Omental fat pad (tissue), 4 donors: ENCODE measurements at places on chromosomes 2 and 18.
A peak's percentile ranks its signal among the peaks of the same experiment; 100 is the strongest.

- DNase-seq = no peak
Observed at GRCh38 chr2:126849991-126850535, 48.6 kb upstream of the TEX51 start.

- DNase-seq = no peak
Observed at GRCh38 chr18:34929336-34929780, 111.9 kb upstream of the MAPRE2 start.

GRCh38 chr2:122749405-122749804 lies 994.0 kb downstream of the TSN start:
- DNase-seq = no peak

GRCh38 chr2:42809819-42810120 lies 17.4 kb upstream of the HAAO start:
- no peak for DNase-seq

DNA sequence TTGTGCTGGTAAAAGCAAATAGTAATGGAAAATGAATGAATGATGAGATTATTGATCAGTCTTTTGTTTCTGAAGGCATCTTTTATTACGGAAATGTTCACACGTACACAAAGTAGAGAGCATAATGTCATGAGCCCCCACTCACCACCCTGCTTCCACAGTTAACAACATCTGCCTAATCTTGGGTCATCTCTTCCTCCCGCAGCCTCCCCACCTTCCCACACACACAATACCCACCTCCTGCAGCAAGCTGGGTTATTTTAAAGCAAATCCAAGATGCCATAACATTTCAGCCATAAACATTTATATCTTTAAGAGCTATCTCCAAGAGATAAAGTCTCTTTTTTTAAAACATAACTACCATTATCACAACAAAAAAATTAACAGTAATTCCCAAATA lies 36.3 kb downstream of the CYP27C1 start:
- DNase-seq = no peak

DNA sequence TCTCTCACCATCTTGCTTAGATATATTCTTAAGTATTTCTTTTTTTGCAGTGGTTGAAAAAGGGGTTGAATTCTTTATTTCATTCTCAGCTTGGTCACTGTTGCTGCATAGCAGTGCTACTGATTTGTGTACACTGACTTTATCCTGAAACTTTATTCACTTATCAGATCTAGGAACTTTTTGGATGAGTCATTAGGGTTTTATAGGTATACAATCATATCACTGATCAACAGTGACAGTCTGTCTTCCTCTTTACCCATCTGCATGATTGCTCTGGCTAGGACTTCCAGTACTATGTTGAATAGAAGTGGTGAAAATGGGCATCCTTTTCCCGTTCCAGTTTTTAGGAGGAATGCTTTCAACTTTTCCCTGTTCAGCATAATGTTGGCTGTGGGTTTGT lies 6.5 kb downstream of the STARD6 start:
- no peak for DNase-seq

- DNase-seq = no peak
Observed at GRCh38 chr2:47452761-47453160, 49.8 kb downstream of the MSH2 start.

GRCh38 chr18:32381761-32382160 lies 88.9 kb downstream of the GAREM1 start:
- DNase-seq = no peak

- DNase-seq = no peak
Observed at GRCh38 chr2:213087040-213087439, 64.4 kb downstream of the IKZF2 start.

DNA sequence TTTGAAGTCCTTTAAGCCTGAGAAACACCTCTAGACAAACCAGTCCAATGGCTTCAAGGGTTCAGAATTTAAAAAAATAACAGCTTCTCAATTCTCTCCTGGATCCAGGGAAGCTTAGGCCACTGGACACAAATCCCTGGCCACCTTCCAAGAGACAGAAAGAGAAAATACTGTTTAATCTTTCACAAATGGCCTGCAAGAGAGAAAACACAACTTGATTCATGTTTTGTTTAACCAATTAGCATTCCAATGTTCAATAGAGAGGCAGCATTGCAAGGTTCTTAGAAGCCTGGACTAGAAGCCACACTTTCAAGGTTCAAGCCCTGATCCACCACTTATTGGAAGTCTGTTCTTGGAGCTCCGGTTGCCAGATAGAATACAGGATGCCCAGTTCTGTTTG lies 109.0 kb upstream of the PARD3B start:
- no peak for DNase-seq

DNA sequence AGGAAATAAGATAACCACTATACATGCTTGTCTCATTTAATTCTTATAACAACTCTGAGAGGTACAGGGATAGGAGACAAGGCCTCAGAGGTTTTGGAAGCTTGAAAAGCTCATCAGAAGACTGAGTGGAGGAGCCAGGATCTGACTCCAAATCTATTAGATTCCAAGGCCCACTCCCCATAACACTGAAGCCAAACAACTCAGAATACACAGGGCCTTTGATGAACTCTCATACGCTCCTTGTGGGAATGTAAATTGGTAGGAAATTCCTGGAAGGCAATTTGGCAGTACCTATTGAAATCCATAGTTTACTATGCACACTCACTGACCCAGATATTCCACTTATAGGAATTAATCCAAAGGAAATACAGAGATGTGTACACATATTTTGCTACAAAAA lies 27.9 kb downstream of the WIPF1 start:
- DNase-seq = no peak

GRCh38 chr2:121999264-121999663 lies 243.8 kb downstream of the TSN start:
- DNase-seq = no peak

- DNase-seq = peak; percentile 58
Observed at GRCh38 chr18:47748847-47749599, 181.4 kb downstream of the SMAD2 start.

- no peak for DNase-seq
Observed at GRCh38 chr2:232926431-232926939, 56.4 kb downstream of the SNORC start.

DNA sequence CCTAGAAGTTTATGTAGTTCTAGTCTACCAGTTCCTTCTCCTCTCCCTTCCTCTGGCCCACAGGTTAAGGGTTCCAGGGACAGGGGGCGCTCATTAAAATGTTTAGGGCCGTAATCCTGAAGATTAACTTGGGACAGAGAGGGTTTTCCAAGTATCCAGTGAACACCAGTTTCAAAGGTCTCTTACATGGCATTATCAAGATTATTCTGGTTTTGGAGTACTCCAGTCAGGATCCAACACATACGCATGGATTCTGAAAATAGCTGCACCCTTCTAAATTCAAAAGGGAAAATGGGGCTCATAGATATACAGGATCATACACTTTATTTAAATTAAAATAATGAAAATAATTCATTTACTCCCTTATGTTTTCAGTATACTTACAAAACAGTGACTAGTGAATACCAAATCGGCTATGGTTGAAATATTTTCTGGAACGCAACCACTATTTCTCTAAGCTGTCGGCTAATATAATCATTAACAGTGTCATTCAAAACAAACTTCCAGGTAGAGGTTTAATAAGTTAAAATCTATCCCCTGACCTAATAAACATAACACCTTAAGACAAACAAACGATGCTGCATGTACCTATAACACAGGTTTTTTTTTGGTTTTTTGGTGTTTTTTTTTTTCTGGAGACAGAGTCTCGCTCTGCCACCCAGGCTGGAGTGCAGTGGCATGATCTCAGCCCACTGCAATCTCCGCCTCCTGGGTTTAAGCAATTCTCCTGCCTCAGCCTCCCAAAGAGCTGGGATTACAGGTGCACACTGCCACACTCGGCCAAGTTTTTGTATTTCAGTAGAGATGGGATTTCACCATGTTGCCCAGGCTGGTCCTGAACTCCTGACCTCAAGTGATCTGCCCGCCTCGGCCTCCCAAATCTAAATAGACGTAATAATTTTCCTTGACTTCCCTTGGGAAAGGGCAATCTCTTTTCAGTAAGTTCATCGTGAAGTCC lies 44.7 kb downstream of the MGAT4A start:
- DNase-seq = no peak

- no peak for DNase-seq
Observed at GRCh38 chr2:200301953-200302858, 4.3 kb upstream of the SPATS2L start.

DNA sequence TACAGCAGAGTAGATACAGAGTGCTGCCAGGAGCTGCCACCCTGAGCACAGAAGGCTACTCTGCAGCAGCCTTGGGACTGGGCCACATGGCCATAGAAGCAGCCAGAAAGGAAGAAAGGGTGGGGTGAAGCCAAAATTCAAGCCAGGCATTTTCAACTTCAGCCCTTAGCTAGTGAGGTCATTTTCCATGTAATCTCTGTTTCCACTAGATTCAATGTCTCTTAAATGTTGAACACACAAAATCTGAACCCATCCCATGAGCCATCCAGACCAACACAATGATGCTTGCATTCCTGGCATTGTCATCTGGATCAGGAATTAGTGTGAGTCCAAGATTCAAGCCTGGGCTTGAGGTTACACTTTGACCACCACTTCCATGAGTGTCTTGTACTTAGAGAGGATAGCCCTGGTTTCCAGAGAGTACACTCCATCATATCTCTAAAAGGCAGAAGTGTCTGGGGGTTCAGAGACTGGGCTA lies 243.6 kb downstream of the OSR1 start:
- DNase-seq = no peak

DNA sequence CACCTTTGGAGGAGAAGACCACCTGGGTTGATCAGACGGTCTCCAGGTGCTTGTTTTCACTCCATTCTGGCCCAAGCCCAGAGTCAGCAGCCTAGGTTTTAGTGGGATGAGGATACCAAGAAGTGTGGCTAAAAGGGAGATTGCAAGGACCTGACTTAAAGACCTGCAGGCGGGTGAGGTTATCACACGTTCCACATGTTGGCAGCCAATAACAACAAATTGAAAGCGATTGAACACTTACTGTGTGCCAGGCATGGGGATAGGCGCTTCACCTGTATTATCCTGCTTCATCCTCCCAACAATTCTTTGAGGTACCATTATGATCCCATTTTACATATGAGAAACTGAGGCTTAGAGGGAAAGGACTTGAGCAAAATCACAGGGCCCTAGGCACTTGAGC lies 5.0 kb downstream of the ARL4C start:
- DNase-seq = no peak

DNA sequence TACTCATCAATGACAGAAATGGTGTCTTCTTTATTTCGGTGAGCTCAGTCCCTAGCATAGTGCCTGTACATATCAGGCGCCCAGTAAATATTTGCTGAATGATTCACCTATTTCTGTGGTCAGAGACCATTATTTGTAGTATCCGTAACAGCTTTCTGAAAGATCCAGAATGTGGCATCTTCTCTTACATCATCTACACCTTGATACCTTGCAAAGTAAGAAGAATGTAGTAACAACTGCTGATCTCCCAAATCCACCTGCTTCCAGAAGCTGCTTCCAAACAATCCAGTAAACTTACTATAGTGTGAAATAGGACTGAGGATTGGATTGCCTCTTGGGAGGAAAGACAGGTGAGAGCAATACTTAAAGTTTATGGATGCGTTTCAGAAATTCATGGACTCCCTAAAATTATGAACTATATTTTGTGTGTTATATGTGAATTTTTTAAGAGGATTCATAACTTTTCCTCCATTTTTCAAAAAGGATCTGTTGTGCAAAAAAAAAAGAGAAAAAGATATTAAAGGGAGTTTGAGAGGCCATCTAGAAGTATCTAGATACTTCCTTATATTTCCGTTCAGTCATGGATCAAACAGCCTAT lies 945 bp upstream of the ASXL2 start:
- no peak for DNase-seq

DNA sequence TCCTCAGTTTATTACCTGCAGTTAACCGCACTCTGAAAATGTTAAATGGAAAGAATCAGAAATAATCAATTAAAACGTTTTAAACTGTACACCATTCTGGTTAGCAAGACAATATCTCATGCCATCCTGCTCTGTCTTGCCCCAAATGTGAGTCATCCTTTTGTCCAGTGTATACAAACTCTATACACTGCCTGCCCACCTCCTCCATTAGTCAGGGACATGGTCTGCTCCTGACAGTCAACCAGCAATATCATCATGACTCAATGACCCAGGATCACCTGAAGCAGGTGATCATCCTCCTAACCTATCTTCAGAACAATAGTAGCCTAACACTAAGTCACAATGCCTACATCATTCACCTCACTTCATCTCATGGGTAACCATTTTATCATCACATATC lies 214.7 kb downstream of the KCNH7 start:
- DNase-seq = no peak

- no peak for DNase-seq
Observed at GRCh38 chr18:35172009-35172408, 68.8 kb upstream of the ZNF397 start.

DNA sequence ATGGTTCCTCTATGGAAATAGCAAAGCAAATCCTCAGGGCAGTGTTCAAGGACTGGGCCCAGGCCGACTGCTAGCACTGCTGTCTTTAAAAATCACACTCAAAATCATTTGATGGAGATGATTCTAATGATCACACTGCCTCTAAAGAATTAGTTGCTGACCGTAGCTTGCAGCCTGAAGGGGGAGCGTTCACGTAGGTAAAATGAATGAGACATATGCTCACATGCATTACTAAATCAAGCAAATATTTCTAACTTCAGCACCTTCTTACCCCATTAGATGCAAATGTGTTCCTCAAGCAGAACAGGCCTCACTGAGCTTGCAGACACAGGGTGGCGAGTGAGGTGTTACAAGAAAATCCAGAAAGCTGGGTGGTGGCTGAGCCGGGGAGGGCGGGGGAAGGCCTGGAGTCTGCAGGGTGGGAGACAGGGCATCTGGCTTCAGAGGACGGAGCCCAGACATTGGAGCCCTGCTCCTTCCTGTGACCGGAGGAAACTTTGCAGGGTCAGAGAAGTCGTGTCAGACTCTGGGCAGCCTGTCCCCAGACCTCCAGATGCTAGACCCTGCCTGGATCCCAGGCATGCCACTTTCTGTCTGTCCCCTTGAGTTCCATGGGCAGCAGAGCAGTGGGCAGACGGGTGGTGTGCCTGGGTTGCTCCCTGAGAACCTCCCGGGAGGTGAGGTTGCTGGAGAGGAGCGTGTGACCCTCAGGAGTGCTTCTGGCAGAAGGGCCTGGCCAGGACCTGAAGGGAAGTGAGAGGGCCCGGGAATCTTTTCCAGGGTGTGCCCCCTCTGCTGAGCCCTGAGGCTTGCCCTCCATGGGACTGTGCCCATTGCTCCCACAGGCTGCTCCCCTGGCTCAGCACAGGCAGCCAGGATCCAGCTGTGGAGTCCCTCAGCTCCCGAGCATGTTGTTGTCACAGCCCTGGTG lies 7.1 kb upstream of the NPPC start:
- no peak for DNase-seq

- DNase-seq = no peak
Observed at GRCh38 chr2:179049203-179049545, 763 bp downstream of the CCDC141 start.

DNA sequence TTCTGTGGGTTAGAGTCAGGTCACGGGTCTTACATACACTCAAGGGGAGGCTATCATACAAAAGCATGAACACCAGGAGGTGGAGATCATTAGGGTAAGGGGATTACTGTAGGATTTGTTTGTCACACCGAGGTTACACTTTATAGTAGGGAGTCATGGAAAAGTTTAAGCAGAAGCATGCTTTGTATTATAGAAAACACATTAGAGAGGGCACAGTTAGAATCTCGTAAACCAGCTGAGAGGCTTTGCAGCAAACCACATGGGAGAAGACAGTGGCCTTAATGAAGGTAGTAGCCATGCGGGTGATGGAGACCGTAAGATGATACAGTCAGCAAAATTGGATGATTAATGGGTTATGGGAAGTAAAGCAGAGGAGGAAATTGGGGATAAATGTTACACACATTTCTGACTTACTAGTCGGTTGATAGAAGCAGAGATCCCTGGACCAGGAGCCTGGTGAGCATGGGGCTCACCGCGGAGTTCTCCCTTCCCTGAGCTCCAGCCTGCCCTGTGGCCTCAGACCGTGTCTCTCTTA lies 75.6 kb downstream of the MAPRE2 start:
- DNase-seq = no peak
